ENCODE measurements at places on chromosomes 16 and 17.

DNA sequence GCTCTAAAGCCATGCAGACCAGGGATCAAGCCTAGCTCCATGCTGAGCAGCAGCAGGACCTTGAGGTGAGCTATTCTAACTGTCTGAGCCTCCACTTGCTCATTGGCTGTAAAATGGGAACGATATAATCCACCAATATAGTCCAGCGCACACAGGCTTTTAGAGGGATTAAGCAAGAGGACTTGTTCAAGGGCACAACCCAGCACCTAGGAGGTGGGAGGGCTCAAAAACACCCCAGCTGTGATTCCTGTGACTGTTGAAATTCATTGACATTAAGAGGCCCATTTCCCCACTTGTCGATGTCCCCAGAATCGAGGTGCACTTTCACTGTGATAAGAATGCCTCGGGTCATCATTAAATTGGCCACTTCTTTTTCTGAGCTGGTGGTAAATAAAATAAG lies 4.1 kb downstream of the USH1G start:
- no peak for DNase-seq

GRCh38 chr16:89434490-89434889 lies 55.9 kb downstream of the ANKRD11 start:
- DNase-seq = no peak

DNA sequence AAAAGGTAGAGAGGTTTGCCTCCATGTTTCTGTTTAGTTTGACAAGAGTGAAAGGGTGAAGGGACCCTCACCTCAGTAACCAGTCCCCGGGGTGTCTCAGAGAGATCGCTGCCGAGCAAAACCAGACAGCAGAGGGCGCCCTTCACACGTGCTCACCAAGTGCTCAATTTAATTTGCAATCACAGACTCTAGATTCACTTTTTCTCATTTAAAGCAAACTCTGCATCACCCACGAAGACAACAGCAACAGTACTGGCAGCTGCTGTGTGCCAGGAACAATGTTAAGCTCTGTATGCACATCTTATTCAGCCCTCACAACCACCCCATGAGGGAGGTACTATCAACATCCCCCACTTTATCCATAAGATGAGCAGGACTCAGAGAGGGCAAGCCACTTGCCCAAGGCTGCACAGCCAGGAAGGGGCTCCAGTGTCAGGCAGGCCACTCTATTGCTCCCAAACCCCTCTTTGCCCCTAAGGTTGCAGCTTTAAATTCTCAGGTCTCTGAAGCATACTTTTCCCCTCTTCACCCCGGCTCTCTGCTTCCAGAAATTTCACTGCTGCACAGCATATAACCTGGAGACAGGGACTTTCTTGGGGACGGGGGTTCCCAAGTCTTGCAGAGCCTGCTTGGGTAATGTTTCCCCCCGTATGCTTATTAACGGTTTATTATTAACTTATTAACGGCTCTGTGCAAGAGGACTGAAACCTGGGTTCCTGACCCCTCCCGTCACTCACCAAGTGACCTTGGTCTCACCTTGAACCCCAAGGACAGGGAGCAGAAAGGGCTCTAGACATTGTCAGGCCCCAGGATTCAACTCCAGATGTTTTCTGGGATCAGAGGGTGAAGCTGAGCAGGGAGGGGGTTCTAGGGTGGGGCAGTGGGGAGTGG lies 70.9 kb downstream of the CNGB1 start:
- DNase-seq = peak; percentile 49

GRCh38 chr17:79811011-79811867 lies 14.4 kb upstream of the CBX8 start:
- no peak for DNase-seq

GRCh38 chr17:17978481-17979424 lies 6.1 kb downstream of the DRC3 start:
- no peak for DNase-seq

GRCh38 chr16:53614346-53614745 lies 89.3 kb downstream of the RPGRIP1L start:
- DNase-seq = no peak

DNA sequence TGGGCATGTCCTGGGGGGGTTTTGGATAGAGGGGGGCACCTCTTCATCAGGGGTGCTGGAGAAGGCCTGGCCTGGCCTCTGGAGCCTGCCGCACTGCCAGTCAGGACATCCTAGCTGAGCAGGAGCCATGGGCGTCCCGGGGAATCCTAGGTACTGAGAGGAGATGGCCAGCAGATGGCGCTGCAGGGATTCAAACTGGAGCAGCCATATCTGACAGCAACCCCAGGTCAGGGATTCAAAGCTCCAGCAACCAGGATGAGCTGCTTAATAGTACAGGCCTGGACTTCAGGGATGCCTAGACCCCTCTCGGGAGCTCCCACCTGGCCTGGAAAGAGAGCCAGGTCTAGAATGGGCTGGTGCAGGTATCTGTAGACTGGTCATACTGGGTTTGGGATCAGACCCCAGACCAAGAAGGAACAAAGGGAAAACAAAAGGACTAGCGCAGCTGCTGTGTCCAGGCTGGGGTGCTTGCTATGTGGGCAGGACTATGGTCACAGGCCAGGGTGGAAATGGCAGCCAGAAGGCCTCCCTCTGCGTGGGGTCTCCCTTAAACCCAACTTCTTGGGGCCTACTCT lies 306.9 kb upstream of the RBFOX1 start:
- no peak for DNase-seq

DNA sequence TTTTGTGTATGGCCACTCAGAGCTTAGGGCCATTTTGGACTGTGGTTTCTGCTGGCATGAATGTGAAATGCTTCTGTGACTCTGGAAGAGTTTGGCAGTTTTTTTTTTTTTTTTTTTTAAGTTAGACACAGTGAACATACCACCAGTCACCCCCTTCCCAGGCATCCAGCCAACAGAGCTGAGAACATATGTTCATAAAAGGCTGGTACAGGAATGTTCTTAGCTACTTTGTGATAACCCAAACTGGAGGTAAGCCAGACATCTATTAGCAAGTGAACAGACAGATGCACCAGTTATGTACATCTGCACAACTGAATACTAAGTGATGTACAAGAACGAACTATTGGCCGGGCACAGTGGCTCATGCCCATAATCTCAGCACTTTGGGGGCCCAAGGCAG lies 92.7 kb downstream of the ABCC1 start:
- no peak for DNase-seq

GRCh38 chr16:66130296-66130905 lies 236.1 kb upstream of the CDH5 start:
- DNase-seq = no peak

GRCh38 chr17:21474815-21475214 lies 98.7 kb downstream of the KCNJ12 start:
- no peak for DNase-seq

DNA sequence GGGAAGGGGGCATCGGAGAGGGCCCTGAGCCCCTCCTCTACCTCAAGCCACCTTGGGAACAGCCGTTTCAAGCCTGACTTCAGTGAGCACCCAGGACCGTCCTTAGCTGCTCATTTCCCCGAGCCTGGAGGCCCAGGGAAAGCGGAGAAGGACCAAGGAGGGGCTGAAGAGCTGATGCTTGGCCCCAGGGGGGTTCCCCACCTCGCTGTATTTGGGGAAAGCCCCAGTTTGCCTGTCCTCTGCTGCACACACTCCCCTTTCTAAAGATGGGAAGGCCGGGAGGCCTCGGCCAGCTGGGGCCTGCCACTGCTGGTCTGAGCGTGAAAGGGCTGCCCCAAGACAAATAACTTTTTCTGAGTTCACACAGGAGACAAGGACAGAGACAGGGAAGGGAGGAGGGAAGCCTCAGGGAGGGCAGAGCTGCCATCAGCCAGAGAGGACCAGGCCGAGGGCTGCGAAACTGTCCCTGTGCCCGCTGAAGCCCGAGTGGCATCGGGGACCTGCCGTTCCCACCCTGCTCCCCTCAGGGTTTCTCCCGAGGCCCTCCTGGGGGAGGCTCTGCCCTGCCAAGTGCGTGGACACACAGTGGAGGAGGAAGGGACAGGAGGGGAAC lies 11.6 kb downstream of the ZACN start:
- no peak for DNase-seq

DNA sequence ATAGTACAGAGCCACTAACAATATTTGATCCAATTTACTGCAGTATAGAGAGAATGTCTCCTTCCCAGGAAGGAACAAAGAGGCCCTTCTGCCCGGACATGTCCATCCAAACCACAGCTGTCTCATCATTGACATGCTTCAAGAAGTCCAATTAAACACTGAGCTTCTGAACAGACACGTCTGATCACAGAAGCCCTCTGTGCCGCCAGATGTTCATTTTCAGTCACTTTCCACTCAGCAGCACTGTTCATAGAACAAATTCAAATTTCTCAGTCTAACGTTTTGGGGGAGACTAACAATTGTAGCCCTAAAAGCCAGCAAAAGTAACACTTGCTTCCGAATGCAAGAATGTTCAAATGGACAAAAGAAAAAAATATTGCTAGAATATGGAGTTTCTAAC lies 15.3 kb downstream of the ZC3H7A start:
- DNase-seq = no peak

DNA sequence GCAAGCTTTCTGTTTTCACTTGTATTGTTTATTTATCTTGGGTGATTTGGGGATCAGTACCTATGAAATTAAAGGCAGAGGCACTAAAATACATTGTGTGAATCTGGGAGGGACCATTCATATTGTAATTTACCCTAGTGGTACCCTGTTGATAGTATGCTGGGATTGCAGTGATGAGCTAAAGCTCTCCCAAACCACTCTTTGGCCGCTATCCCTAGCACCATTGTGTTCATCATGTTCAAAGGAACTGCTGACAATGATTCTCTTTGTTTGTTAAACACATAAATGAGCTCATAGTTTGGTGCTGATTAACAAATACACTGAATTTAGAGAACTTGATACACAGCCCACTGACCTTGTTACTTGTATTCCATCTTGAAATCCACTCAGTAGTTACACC lies 1469.8 kb downstream of the CDH11 start:
- no peak for DNase-seq

DNA sequence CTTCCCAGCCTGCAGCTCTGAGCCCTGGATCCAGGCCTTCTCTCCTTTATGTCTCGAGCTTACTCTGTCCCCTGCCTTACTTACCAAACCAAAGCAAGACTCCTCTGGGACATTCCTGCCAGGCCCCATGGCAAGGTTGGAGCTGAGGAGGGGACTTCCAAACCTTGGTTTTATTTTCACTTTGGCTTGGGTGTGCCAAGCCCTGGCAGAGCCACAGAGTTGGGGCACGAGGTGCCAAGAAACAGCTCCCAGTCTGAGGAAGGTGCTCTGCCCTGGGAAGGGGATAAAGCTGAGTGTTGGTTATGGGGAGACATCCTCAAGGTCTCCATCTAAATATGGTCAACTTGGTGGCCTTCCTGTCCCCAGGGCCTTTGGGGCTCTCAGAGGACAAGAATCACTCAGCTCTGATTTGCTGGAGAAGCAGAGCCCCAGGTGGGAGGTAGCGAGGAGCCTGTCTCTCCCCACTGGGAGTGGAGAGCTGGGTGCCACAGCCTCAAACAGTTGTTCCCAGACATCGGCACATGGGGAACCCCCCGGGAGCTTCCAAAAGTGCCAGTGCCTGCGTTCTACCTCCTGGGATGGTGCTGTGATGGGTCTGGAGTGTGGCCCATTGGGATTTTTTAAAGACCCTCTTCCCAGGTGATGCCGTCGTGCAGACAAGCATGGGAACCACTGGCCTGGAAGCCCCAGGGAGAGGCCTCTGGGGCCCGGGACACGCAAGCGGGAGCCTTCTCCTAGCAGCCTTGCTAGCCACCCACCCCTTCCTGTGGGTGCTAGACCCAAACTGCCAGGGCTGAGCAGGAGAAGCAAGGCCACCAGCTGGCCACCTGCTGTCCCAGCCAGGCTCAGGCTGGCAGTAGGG lies 10.3 kb downstream of the NLRC5 start:
- no peak for DNase-seq

DNA sequence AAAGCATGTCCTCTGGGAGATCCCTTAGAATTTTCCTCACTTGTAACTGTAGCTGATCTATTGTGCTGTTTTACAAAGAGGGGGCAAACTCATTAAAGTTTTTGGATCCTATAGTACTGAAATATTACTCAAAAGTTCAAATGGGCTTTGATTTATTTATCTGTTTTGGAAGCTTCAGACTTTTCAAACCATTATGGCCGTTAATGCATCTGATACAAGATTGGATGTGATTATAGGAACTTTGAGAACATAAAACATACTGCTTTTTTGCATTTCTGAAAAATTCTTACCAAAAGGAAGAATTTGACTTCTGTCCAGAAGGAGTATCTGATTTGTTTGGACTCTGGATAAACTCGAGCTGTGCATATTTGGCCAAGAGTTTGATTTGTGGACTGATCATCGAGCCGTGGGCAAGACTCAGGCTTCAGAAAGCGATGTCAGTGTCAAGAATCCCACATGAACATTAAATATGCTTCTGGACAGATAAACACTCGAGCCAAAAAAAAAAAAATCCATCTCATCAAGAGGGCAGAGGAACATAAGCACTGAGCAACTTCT lies 8.2 kb upstream of the MARCHF10 start:
- DNase-seq = no peak

DNA sequence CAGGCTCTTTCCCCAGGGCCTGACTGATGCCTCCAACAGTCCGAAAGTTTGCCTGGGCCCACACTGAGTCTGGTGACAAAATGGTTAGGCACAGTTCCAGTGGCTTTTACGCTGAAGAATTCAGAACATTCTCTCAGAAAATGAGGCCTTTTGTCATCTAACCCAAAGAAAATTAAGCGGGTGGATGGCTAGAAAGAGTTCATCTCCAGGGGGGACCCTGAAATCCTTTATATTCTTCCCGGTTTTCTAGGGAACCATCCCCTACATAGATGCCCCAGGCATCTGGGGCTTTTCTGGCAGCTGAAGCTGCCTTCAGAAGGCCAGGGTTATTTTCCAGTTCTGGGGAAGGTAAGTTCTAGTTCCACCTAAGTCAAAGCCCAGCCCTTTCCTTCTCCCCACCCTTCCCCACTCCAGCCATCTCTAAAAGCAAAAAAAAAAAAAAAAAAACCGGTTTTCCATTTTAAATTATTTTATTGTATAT lies 2.2 kb downstream of the RASD1 start:
- DNase-seq = no peak

DNA sequence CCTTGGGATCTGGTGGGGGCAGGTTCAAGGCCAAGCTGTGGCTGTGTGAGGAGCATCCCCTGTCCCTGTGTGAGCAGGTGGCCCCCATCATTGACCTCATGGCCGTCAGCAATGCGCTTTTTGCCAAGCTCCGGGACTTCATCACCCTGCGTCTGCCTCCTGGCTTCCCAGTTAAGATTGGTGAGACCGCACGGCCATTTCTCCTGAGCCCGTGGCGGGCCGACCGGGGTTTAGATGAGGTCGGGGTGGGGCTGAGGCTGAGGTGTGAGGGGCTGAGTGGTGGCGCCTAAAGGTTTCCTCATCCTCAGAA lies 10.7 kb downstream of the CORO6 start:
- DNase-seq = no peak
